Astrocyte of the cerebellum (primary cell): ENCODE measurements at places on chromosomes 2 and 18.

- no peak for DNase-seq
These were observed 253.8 kb downstream of the FBXO15 start for GRCh38 chr18:73893880-73894279.

DNA sequence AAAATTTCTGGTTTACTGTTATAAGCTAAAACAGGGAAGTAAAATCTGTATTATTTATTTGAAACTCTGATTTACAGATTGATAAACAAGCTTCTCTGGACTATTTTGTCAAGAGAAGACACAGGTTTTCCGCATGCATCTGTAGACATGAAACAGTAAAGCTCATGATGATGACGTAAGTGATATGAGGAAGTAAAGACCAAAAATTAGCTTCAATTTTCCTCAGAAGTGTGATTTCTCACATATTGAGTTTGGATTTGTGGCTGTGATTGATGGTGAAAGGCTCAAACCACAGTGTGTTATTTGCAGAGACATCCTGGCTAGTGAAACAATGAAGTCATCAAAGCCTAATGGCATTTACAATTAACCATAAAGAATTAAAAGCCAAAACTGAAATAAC, 12.6 kb upstream of the LONRF2 start:
- DNase-seq, result no peak

GRCh38 chr2:241000831-241001321, 2.5 kb downstream of the SNED1 start:
- DNase-seq, result no peak

- DNase-seq, result no peak
These were observed 23.8 kb downstream of the TGOLN2 start for GRCh38 chr2:85303780-85304531.

DNA sequence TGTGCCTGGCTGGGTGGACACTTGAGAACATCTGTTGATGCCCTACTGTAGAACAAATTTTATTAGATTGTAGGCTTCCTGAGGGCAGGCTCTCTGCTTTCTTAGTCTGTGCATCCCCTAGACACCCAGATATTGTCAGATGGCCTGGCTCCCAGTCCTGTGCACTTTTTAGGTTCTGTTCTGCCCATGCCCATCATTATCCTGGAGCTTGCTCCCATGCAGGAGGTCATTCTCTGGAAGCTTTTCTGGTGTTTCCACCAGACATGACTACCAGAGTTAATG, 213.3 kb downstream of the MYCN start:
- no peak for DNase-seq

DNA sequence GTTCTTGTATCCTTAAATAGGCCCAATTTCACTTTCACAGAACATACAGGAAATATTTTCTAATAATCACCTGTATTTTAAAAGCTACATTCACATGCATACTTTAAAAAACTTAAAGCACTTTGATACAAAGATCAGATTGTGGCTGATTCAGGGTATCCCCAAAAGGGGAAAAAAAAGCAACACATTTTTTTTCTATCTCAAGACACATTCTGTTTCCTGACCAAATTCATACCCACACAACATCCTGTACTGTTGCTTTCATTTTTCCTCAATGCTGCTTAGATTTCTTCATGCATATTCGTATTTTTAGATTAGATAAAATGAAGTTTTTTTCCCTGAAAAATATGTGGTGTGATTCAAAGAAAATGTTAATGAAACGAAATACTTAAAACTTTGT, 122.5 kb downstream of the TMEFF2 start:
- no peak for DNase-seq

GRCh38 chr2:179428649-179429048, 164.0 kb upstream of the SESTD1 start:
- peak; percentile 8 for DNase-seq

DNA sequence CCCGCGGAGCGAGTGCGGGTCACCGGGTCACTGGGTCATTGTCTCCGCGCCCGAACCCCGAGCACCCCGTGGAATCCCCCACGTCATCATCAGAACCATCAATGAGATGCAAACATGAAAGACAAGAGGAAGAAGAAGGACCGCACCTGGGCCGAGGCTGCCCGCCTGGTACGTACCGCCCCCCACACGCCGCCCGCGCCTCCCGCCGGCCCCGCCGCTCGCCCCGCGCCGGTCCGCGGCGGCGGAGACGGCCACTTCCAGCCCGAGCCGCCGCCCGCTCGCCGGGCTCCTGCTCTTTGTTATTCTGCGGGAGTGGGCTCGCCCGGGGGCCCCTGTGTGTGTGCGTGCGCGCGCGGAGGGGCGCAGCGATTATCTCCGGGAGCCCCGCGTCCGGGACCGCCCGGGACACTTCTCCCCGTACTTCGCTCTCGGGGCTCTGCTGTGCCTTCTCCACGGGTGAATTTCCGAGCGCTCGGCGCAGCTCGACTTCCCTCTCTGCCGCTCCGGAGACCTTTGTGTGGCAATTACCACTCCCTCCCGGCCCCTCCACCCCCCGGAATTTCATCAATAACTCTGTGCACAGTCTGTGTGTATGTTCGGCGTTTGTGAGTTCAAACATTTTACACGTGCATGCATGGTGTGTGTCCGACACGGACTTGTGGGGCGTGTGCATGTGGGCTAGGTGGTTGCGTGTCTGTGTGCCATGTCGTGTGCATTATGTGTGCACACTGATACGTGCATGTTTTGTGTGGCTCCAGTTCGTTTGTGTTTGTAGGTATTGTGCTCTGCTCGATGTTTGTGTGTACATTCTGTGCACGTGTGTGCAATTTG, 714 bp downstream of the ASXL3 start:
- DNase-seq, result no peak

DNA sequence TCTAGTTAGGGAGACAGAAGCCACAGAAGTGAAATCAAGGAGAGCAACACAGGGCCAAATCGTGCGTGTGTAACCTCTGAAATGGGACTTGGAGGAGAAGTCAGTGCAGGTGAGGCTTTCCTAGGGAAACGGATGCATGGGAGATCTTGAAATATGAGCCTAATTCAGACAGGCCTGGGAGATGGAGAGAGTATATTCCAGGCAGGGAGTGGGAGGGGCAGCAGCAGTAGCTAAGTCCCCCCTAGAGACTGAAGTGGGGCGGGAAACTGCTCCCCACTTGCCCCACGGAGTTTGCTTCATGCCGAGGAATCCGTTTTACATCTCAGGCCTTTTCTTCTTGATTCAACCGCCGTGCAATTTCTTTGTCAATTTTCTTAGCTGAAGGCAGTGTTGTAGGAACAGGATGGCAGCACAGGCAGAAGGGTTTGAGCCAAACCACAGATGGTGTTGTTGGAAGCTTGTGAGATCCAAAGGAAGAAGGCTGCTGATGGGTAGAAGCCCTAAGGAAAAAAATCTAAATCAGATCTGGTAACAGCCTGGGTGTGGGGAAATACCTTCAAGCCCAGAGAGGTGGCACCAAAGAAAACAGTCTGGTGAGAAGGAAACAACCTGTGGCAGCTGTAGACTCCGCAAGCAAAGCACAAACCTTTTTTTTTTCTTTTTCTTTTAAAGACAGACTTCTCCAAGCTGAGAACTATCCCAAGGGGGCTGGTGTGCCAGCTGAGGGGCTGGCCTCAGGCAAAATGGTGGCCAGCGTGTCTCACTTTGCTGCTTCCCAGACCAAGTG, 40.2 kb downstream of the EPAS1 start:
- DNase-seq, result no peak

- DNase-seq, result no peak
These were observed 32.1 kb upstream of the DOCK10 start for GRCh38 chr2:225074366-225074765.

DNA sequence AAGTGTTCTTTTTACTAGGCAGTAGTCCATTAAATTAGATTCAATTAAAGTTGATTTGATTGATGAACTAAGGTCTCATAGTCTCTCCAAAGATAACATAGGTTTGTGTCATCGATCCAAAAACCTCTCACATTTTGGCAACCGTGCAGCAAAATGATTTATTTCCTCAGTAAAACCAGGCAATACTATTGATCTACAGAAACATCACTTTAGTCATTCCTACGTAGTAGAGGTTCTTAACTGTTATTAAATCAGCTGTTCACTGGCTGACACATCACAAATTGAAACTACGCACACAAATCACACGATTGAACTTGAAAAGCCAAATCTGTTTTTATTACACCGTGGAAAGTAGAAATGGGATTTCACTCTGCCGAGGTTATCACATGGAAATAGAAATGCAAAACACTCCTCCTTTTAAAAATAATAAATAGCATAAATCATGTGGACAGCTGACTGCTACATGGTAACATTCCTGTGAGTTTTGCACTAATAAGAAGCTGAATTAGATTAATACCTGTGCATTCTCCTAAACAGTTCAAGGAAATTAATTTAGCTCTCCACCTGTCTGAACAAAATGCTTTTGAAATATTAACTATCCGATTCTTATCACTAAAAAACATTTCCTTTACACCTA, 262.5 kb downstream of the CDH20 start:
- DNase-seq, result peak; percentile 35

DNA sequence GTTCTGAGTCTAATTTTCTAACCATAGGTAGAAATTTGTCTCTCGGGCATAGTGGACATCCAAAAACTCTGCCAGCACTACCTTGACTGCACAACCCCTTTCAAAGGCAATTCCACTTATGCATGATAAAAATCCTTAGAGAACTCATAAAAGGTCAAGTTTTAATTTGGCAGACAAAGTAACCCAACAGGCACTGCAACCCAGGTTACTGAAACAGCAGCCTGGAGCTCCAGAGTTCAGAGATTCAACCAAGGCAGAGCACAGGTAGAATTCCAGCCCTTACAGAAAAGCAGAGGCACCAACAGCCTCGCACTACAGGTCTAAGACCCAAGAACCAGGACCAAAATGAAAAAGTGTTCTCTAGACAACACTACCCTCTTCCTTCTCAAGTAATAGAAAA, 1.8 kb downstream of the DTNB start:
- no peak for DNase-seq

- DNase-seq, result no peak
These were observed 30.0 kb downstream of the SERPINB8 start for GRCh38 chr18:63999871-64000270.

DNA sequence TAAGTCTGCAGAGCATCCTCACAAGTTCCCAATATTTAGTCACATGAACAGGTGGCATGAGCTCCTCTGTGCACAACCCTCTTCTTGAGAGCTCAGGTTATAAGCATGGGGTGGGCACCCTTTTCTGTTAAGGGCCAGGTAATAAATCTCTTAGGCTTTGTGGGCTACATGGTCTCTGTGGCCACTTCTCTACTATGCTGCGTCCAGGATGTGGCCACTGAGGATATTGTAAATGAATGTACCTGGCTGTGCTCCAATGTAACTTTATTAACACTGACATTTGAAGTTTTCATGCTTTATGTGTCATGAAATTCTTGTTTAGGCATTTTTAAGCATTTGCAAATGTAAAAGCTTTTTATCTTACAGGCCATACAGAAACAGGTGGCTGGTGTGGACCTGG, 116.8 kb upstream of the ST6GAL2 start:
- DNase-seq, result no peak

DNA sequence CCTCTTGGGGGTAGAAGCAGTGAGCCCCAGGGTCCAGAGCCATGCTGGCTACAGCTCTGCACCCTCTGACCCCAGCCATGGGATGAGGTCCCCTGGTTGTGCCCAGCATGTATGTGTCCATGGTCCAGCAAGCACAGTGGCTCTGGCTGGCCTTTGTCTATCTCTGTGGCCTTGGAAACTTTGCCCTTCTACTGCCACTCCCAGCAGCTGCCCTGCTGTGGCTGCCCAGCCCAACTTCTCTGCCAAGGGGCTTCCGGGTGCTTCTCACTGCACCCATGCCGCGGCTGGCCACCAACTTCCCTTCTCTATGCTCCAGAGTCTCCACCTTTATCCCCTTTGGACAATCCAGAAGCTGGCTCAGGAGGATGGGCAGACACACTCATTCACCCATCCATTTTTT, 18.8 kb downstream of the TMEM185B start:
- no peak for DNase-seq

DNA sequence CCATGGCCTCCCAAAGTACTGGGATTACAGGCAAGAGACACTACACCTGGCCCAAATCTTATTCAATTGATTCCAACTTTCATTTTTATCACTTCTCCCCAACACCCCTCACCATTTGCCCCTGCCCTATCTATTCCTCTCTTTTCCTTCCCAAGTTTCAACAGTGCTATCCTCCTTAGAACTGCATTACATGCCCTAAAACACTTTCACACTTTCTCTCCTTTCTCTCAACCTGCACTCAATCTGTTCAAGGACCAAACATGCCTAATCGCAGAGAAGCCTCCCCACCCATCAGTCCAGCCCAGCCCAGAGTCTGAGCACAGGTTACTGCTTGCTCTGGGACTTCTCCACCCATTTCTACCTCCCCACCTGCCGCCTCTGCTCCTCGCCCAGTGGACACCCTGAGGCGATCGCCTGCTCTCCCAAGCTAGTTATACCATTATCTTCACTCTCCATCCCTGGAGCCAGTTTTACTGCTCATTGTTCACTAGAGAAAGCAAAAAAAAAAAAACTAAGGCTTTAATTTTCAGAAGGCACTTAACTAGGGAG, 23.7 kb upstream of the DSG1 start:
- no peak for DNase-seq

DNA sequence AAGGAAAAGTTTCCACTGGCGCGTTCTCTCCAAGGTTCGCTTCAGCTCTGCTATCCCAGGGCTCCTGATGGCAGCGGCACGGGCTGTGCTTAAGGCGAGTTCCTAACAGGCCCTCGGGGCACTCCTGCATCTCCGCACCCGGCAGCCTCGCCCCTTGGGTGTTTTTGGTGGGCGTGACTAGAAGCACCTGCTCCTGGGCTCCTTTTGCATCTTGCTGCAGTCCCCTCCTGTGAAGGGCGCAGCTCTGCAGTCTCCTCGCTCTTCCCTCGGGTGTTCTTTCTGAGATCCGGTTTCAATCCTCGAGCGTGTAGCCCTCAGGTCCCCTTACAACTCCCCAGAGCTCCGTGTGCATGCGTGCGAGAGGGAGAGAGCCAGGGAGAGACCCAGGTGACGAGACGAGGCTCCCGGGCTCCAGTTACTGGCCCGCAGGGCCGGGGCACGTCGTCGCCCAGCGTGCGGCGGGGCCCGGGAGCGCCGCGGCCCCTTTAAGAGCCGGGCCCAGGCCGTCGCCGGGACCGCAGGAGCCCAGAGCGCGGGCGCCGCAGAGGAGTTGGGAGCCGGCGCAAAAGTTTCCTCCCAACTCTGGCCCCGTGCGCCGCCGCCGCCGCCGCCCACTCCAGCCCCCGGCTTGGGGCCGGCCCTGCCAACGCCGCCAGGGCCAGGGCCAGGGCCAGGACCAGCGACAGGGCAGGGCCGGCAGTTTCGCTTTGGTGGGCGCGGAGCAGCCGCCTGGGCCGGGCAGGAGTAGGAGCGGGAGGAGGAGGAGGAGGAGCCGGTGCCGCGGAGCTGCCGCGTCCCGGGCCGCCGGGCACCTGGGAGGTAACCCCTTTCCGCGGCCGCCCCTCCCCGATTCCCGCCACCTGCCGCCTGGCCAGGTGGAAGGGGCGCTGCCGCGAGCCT, at the start of gene PARD3B:
TSS of gene PARD3B (plus strand) at position 515 of the 900 bp plus-strand sequence. CDS start 525 bp downstream, outside the sequence.
- DNase-seq, result no peak

- DNase-seq, result no peak
These were observed 91.8 kb upstream of the THUMPD2 start for GRCh38 chr2:39870871-39871270.
